Right renal cortex interstitium (tissue), 3 donors: ENCODE measurements at places on chromosomes 6 and 20. TPM values are rescaled to one million over a fixed set of nuclear protein-coding genes. Genes with fewer than 3 reads are reported as not detected.

DNA sequence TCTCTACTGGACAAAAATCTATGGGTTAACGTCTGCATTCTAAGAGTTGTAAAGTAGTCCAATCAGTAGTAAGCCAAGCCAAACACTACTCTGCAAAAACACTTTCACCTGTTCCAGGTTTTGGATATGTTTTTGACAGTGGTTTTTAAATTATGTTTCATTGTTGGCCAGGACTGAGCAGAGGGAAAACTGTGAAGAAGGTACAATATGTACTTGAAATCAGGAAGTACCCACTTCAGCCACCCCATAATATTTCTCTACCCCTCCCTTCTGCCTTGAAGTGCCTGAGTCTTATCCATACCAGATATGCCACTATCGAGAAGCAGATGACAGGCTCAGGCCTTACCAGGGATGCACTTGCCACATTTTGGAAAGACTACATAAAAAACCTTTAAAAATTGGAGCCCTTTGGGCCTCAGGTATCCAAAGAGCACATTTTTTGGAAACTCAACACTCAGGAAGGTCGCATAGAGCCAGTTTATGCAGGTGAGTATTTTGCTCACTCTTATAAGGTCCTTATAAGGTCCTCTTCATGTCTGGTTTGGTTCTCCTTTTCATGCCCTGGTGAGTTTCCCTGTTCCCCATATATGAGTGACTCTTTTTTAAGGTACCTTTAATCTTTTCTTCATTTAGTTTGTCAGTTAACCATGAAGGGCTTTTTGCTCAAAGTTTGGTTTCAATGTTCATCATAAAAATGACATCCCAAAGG, 859.3 kb upstream of the FLRT3 start:
- no peak for DNase-seq

DNA sequence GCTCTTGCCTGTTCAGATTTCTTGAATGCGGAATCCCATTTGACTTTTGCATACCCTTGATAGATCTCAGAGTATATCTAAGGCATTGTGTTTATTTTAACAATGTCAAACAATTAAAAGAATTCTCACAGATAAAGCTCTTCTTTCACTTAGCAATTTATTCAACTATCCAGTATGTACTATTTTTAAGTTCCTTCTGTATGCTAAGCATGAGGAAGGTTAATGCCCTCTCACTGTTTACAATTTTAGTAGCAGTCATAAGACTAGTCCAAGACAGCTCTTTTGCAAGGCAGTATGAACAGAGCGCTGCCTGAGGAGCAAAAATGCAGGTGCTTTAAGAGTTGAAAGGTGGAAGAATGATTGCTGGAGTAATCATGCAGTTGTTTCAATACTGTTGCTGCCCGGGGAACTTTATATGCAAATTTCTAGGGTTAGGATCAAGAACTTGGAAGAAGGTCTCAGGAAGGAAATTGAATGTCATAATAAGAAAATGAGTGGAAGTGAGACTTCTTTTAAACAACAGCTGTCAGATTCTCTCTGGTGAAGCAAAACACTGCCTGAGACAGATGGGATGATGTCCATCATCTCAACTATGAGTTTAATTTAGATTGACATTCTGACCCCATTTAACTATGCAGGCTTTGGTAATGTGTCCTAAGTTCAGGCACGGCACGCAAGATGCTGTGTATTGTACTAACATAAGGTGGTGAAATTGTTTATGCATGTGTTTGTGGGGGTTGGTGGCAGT, 1303.5 kb upstream of the CITED2 start:
- no peak for DNase-seq

- DNase-seq: no peak
Measured at GRCh38 chr6:149988550-149989346, 25.0 kb downstream of the ULBP1 start.

- DNase-seq: no peak
Measured at GRCh38 chr20:64048402-64049044, 916 bp downstream of the SOX18 start.

DNA sequence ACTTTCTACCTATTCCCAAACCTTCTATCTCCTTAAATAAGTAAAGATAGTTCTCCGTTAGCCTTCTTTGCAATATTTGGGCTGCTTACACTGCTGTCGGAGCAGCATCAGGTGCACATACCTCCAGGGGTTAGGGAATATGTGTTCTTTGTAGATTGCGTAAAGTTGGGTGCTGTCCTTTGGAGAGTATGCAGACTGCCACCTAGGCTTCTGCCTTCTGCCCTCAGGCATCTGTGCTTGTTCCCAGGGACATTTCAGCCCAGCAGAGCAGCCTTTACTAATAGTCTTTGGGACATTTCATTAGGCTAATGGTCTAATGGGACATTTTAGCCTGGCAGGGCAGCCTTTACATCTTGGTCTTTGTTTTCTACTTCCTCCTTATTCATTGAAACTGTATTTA, 260.6 kb downstream of the TPBG start:
- no peak for DNase-seq

DNA sequence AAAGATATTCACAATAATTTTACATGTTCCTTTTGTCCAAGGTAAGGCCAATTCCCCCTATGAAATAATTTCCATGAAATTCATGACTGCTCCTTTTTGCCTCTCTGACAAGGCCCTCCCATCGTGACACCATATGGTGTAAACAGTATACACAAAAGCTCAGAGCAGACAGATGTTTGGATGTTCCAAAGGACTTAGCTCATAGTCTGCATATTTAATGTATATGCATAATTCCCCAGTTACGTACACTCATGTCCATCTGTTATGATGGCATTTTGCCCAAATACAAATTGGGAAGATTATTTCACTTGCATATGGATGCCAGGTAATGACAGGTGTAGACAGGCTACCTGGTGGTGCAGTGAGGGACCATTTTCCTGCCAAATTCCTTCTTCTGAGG, 376.5 kb downstream of the KHDRBS2 start:
- no peak for DNase-seq

- DNase-seq: no peak
Measured at GRCh38 chr6:85062884-85063283, 298.5 kb upstream of the TBX18 start.

DNA sequence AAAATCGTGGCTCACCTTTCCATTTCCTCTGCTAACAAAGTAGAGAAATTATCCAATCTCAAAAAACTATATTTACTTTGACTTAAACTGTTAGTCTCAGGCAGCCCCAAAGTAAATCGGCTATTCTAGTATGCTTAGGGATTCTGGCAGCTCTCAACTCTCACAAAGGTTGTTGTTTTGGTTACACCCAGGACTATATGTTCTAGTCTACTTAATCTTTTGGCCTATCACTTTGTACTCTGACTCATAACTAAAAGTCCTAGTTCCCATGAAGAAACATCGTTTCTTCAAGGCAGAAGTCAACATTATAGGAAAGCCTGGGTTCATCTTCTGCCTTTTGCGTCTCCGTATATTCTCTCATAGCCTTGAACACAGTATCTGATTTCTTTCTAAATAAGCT, 42.3 kb downstream of the MYLK4 start:
- no peak for DNase-seq

DNA sequence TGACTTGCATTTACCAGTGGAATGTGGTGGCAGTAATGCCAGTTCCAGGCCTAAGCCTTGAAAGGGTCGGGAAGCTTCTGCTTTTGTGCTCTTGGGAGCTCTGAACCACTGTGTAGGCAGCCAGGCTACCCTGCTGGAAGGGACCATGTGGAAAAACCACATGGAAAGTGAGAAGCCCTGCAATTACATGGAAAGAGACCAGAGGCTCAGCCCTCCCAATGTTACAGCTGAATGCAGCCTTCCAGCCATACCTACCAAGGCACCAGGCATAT, 14.9 kb upstream of the KCNB1 start:
- DNase-seq: no peak

DNA sequence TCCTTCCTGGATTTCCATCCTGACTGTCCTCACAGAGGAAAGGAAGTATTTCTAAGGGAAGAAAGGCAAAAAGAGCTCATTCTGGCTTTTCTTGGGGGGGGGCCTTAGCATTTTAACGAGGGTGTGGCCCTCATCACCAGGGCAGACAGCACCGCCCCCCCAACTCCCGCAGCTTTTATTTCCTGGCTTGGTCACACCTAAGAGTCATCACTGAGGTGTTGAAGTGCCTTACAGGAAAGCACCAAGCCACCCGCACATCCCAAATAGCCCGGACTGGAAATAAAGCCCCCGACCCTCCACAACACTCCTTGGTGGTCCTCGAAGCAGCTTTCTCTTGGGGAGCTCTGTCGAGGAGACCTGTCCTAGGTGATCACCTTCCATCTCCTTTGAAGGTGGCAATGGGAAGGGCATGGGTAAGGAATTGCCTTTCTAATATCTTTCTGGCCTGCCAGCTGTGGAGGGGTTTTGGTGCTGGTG, 1.3 kb downstream of the PTK7 start:
- no peak for DNase-seq

- no peak for DNase-seq
Measured at GRCh38 chr20:33306228-33306627, 23.2 kb downstream of the BPIFB1 start.

GRCh38 chr20:32902456-32903420, 44.0 kb downstream of the EFCAB8 start:
- DNase-seq: no peak

DNA sequence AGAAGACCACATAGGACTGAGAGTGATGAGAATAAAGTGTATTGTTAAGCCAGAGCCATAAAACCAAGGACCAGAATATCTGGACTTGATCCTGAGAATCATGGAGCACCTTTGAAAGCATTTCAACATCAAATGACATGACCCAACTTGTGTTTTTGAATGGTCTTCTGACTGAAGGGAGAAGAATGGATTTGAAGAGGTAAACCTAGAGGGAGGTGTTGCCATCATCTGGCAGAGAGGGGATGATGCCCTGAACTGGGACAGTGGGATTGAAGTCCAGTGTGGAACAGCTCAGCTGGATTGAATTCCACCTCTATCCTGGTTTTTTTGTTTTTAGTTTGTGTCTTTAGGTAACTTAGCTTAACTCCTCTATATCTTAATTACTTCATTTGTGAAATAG, 570.0 kb downstream of the TBC1D32 start:
- DNase-seq: no peak

DNA sequence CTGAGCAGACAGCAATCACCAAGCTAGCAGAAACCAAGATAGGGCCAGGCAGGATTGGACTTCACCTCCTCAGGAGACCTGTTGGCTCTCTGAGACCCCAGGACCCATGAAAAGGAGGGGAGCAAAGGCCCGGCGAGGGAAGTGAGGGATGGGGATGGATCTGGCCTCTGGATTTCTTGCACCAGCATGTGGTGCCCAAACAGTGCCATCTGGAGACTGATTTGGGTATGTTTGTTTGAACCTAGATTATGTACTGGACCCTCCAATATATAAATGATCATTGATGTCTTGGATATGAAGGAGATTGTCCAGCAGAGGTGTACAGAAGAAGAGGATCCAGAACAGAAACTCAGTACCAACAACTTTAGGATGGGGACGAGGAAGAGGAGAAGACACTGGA, 83.4 kb upstream of the LY86 start:
- DNase-seq: no peak

DNA sequence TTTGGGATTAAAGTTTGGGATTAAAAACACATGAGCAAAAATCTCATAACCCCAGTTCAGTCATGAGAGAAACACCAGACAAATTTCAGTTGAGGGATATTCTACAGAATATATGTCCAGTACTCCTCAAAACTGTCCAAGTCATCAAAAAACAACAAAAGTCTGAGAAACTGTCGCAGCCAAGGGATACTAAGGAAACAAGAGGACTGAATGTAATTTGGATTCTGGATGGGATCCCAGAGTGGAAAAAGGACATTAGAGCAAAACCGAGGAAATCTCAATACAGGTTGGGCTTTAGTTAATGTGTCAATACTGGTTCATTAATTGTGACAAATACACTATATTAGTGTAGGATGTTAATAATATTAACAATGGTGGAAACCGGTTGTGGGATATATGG, 219.3 kb downstream of the BCKDHB start:
- DNase-seq: no peak

GRCh38 chr6:4913705-4914419, 90.0 kb downstream of the RPP40 start:
- DNase-seq: no peak

DNA sequence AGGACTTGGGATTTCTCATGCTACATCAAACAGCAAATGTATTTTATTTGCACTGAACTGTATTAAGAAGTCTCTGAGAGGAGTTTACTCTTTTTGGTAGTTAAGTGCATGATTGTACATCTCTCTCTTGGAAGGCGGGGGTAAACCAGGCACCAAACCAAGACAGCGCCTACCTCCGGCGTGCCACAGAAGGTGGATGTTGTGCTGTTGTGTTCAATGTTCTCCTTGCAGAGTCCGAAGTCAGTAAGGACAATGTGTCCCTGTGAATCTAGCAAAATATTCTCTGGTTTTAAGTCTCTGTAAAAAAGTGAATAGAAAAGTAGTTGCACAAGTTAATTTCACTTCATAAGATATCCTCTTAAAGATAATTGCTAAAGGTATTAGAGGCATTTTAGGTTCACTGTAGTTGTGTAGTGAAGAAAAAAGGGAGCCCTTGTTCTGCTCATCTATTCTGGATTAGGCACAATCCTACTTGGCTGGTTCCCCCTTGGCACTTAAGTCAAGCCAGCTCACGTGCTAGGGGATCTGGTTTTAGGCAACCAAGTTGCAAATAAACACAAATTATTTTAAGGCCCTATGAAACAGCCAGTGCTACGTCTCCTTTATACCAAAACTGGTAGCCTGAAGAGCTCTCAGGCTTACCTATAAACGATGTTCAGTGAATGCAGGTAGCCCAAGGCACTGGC, 119.7 kb upstream of the SLC2A12 start:
- DNase-seq: no peak

- DNase-seq: no peak
Measured at GRCh38 chr6:43838276-43839036, 68.4 kb downstream of the VEGFA start.

The TPD52L2 gene
- 80.6 TPM for polyA plus RNA-seq

The TCF21 gene
- 167 TPM for polyA plus RNA-seq

The PRDM1 gene
- polyA plus RNA-seq: 3.4 TPM

The CITED2 gene
- 125 TPM for polyA plus RNA-seq

The COX4I2 gene
- 2.7 TPM for polyA plus RNA-seq

The GGT7 gene
- polyA plus RNA-seq: 16.6 TPM

The FLRT3 gene
- 138 TPM for polyA plus RNA-seq

The GPX5 gene
- not detected for polyA plus RNA-seq

The RBM24 gene
- polyA plus RNA-seq: 0.82 TPM

The STX11 gene
- 0.69 TPM for polyA plus RNA-seq

The EYA4 gene
- polyA plus RNA-seq: 15.8 TPM

The SLC24A3 gene
- 3.8 TPM for polyA plus RNA-seq

The LHFPL5 gene
- not detected for polyA plus RNA-seq

The GABRR1 gene
- 3.0 TPM for polyA plus RNA-seq

The SPATA25 gene
- polyA plus RNA-seq: 3.2 TPM
